Immature natural killer cell (primary cell): ENCODE measurements at places on chromosomes 7 and 10. TPM values are rescaled to one million over a fixed set of nuclear protein-coding genes. Genes with fewer than 3 reads are reported as not detected.

DNA sequence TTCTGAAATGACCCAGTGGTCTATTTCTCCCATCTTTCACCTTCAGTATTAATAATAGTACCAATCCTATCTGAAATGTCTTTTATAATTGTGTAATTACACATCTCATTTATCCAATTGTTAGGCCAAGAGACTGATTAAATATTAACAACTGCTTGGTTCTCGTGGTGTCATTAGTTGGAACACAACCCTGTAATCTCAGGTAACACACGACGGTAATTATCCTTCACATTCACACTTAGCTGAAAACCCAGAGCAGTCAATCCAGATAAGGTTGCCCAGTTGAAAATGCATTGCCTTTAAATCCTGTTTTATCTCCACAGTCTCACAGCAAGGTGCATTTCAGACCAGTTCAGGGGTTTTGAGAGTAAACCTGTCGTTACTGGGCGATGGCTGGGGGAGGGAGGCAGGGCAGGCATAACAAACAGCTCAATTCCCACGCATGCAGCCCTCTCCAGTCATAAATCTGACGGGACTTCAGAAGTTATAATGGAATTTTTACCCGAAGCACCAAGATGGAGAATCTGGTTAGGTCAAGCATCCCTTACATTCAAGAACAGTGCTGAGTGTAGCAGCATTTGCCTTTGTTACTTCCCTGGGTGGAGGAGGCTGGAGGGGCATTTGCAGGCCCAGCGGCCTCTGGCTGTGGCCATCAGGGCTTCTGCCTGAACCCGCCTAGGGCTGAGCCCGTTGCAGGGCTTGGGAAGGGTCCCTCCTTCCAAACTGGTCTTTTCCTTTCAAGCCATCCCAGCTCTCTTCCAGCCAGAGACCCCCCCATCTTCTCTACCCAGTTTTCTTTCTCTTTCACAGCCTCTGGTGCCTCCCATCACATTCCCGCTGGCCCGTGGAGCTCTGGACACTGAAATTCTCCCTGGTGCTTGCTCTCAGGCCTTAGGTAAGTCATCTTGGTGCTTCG lies 201.0 kb upstream of the LYZL2 start:
- no peaks in the 10 kb centered on the region for H3K4me1 ChIP-seq
- H3K36me3 ChIP-seq = no peaks in the 10 kb centered on the region
- no peak overlapping the region for H3K4me3 ChIP-seq
- DNase-seq = no peak

DNA sequence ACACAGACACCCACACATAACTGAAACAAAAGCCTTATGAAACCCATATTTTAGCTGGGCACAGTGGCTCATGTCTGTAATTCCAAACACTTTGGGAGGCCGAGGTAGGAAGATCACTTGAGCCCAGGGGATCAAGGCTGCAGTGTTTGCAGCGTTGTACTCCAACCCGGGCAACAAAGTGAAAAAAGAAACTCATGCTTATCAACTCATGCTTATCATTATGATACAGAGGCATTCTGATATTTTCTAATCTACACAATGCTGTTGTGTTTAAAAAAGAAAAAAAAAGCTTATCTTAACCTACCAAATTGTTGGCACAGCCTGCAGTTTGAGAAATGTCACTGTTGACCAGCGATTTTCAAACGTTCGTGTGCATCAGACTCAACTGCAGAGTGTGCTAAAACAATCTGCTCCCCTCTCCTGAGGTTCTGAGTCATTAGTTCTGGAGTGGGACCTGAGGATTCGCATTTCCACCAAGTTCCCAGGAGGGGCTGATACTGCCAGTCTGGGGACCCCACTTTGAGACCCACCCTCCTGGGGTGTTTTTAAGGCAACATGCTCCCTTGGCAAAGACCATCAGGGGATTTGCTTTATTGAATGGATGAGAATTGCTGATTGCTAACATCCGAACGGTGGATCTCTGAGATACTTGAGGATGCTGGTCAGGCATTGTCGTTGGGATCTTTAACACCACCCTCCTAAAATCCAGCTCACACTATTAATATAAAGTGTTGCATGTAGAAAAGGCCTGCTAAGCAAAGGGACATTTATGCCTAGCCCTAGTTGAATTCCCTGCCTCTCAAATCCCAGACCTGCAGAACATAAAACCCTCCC lies 16.2 kb downstream of the CHST3 start:
- H3K27ac ChIP-seq = no peak overlapping the region
- H3K27me3 ChIP-seq = peaks cover 2% of the 10 kb centered on the region
- no peak overlapping the region for H3K4me3 ChIP-seq
- DNase-seq = no peak
- H3K4me1 ChIP-seq = no peaks in the 10 kb centered on the region

- peaks cover 6% of the 10 kb centered on the region for H3K4me1 ChIP-seq
- H3K27me3 ChIP-seq = no peaks in the 10 kb centered on the region
- H3K4me3 ChIP-seq = no peak overlapping the region
- H3K27ac ChIP-seq = no peak overlapping the region
- H3K36me3 ChIP-seq = peaks cover 67% of the 10 kb centered on the region
Observed at GRCh38 chr10:37957841-37958240, 18.6 kb downstream of the ZNF25 start.

Gene PRKCQ
- polyA plus RNA-seq = 20.2 TPM

DNA sequence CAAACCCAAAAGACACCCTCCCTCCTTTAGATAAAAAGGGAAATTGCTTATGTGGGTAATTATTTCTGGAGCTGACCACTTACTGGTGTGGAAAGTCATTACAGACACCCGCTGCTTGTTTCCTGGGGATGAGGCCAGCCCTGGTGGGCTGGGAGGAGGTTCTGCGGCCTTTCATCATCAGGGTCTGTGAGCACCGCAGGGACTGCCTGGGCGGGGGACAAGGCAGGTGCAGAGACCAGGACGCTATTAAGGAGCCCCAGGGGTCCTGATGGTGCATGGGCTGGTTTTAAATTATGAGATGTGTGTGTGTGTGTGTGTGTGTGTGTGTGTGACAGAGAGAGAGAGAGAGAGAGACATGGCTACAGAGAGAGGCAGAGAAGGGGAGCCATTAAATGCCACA lies 171.2 kb downstream of the DNAJB6 start:
- H3K4me3 ChIP-seq = no peak overlapping the region
- peaks cover 15% of the 10 kb centered on the region for H3K27me3 ChIP-seq
- H3K4me1 ChIP-seq = peaks cover 10% of the 10 kb centered on the region
- no peak for DNase-seq
- H3K36me3 ChIP-seq = no peaks in the 10 kb centered on the region

GRCh38 chr10:60099998-60100747 lies 193.8 kb upstream of the CCDC6 start:
- no peak overlapping the region for H3K27ac ChIP-seq
- H3K4me1 ChIP-seq = no peaks in the 10 kb centered on the region
- H3K4me3 ChIP-seq = no peak overlapping the region

- no peak for DNase-seq
- no peaks in the 10 kb centered on the region for H3K36me3 ChIP-seq
- H3K27ac ChIP-seq = no peak overlapping the region
- H3K4me1 ChIP-seq = no peaks in the 10 kb centered on the region
- H3K4me3 ChIP-seq = no peak overlapping the region
Observed at GRCh38 chr10:47127188-47127785, 172.7 kb upstream of the GDF10 start.

Gene SYT15
- polyA plus RNA-seq = not detected

DNA sequence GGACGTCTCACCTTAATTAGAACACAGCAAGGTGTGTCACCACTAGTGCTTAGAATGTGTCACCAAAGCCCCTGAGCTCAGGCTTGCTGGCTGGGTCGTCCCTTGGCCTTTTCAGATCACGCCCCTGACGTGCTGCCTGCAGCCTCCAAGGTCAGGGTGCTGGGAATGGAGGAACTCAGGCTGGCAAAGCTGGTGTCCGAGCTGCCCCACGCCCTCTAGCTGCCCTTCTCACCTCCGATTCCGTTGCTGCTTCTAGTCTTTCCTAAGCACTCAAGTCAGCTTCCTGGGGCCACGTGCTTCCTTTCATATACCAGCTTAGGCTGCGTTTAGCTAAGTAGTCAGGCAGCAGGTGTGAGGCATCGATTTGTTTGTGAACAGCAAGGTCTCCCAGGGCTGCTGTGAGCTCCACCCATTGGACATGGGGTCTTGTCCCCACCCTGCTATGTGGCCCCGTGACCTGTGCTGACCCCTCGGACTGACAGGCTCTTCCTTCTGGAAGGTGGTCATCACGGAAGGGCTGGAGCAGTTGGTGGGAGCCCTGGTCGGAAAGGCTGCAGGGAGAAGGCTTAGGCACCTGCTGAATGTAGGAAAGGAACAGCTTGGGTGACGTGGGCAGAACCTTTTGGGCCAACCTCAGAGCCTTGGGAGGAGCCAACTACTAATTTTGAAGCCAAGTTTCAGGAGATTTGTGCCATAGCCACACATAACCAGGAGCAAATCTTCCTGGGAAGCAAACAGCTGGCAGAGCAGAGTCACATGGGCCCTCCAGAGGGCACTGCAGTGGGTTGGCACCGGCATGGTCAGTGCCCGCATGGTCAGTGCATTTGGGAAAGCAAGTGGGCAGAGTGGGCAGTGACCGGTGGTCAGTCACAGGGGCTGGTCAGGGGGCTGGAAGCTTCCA lies 28.8 kb downstream of the VIPR2 start:
- no peak for DNase-seq
- H3K4me3 ChIP-seq = no peak overlapping the region
- H3K27me3 ChIP-seq = peaks cover 12% of the 10 kb centered on the region
- H3K36me3 ChIP-seq = no peaks in the 10 kb centered on the region
- H3K4me1 ChIP-seq = peaks cover 7% of the 10 kb centered on the region

DNA sequence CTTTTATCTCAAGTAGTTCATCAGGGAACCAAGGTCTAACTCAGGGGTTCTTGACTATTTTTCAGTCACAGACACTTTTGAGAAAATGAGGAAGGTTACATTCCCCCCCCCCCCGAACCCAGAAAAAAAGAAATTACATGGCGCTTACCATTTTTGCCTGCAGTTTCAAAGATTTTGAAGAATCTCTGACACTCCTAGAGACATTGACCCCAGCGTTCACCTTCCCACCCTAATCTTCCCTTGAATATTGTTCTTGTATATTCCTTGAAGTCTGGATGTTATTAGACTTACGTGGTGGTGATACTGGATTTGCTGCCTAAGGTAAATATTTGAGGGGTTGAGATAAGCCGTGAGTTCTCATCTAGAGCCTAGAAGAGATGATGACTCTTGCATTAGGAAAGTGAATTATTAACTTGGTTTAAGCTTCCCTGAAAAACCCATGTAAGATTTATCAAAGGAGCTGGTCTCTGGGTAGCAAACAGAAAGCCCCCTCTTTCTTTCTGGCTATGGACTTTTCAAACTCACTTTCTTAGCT lies 245.7 kb upstream of the FOXK1 start:
- no peak overlapping the region for H3K27ac ChIP-seq
- no peak overlapping the region for H3K4me3 ChIP-seq
- H3K36me3 ChIP-seq = no peaks in the 10 kb centered on the region
- H3K4me1 ChIP-seq = no peaks in the 10 kb centered on the region
- peaks cover 3% of the 10 kb centered on the region for H3K27me3 ChIP-seq

Gene RARRES2
- polyA plus RNA-seq = not detected

GRCh38 chr7:81709836-81710235 lies 60.0 kb downstream of the HGF start:
- H3K27me3 ChIP-seq = no peaks in the 10 kb centered on the region
- no peak overlapping the region for H3K27ac ChIP-seq
- no peak overlapping the region for H3K4me3 ChIP-seq
- H3K36me3 ChIP-seq = no peaks in the 10 kb centered on the region

DNA sequence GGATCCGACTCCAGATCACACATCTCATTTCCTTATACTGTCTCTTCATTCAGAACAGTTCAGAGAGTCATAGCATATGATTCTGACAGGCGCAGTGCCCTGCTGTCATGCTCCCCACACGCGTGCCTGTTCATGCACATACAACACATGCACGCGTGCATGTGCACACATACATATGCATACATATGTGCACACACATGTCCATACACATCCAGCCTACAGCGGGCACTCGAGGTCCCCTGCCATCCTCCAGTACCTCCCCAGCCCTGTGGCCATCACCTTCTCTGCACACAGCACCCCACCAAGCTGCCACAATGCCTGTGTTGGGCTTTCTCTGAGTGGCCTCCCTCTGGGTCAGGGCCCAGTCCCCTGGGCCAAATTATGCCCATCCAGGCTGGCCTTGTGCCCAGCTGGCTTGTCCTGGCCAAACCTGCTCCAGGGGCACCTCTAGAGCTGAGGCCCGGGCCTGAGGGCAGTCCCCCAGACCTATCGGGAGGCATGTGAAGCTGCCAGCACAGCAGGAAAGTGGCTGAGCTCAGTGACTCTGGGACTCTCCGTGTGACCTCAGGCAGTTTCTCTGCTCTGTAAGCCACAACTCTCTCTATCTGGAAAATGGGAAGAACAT lies 49.4 kb upstream of the RET start:
- H3K4me3 ChIP-seq = no peak overlapping the region
- DNase-seq = no peak
- no peak overlapping the region for H3K27ac ChIP-seq
- H3K27me3 ChIP-seq = peaks cover 3% of the 10 kb centered on the region

Gene PILRA
- polyA plus RNA-seq = 2.4 TPM

Gene FRMPD2
- polyA plus RNA-seq = not detected

Gene TMEM176A
- polyA plus RNA-seq = not detected

- H3K4me3 ChIP-seq = no peak overlapping the region
- H3K4me1 ChIP-seq = peaks cover 30% of the 10 kb centered on the region
- H3K27ac ChIP-seq = no peak overlapping the region
- no peaks in the 10 kb centered on the region for H3K27me3 ChIP-seq
- H3K36me3 ChIP-seq = peaks cover 11% of the 10 kb centered on the region
Observed at GRCh38 chr7:29304756-29305155, 110.2 kb downstream of the CHN2 start.

DNA sequence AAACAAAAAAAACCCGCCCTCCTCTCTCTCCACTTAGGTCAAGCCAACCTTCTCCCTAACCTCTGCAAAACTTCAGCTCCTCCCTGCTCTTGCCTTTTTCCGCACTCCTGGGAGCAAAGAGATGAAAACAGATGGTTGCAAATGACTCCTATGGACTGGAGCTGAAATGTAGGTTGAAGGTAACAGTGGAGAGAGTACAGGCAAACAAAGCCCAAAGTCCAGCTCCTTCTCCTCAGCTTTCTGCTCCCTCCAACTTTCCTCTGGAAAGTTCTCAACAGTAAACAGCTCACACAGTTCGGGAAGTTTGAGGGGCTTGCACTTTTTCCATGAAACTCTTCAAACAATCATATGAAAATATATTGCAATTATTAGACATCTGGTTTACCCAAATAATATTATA lies 90.3 kb downstream of the SLC37A3 start:
- peaks cover 7% of the 10 kb centered on the region for H3K4me1 ChIP-seq
- H3K27me3 ChIP-seq = no peaks in the 10 kb centered on the region
- no peak overlapping the region for H3K27ac ChIP-seq
- DNase-seq = no peak
- H3K36me3 ChIP-seq = peaks cover 3% of the 10 kb centered on the region
- H3K4me3 ChIP-seq = no peak overlapping the region

- no peak for DNase-seq
- no peaks in the 10 kb centered on the region for H3K27me3 ChIP-seq
- peaks cover 14% of the 10 kb centered on the region for H3K4me1 ChIP-seq
- no peak overlapping the region for H3K4me3 ChIP-seq
Observed at GRCh38 chr7:149440222-149440621, 20.6 kb downstream of the ZNF777 start.
